Forelimb muscle (tissue), 1 donor: ENCODE measurements at places on chromosomes 4 and X. TPM values are rescaled to one million over a fixed set of nuclear protein-coding genes. Genes with fewer than 3 reads are reported as not detected.

Gene POF1B
- 0.05 TPM for polyA plus RNA-seq

DNA sequence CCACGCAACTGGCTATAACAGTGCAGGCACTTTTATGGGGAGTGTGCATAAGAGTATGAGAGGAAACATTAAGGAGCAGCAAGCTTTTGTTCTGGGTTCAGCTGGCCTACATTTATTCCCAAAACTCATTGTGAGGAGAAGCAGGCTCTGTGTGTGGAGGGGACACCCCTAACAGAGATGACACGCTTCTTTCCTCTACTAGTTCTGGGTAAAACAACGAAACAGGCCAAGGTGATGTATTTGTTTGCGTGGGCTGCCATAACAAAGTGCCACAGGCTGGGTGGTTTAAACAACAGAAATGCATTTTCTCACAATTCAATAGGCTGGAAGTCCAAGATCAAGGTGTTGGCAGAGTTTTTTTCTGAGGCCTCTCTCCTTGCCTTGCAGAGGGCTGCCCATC, 488.6 kb downstream of the MID1IP1 start:
- DNase-seq: no peak

DNA sequence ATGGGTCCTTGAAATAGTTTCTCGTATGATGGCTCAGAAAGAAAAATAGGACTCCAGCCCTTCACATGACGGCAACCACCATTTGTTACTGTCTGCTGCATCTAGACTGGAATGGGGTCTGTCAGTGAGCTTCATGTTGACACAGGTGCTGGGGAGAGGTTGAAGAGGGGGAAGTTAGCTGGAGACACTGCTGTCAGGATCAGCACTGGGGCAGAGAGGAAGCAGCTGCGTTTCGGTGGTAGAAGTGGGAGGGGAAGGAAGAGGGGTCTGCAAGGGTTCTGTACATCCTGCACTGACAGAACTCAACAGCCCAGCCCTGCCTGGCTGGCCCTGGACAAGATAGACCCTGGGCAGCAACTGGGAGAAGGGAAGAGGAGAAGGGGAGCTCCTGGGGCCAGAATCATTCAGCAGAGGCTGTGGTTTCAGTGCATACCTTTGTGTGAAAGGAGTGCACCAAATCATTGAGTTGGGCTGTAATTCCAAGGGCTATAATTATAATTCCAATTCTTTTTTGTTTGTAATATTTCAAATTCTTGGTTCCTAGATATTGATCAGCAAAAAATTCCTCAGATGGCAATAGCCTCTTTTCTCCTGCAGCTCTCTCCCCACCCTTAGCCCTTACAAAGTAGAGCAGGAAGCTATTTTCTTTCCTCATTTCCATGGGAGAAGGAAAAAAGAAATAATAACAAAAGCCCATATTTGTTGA, 119.4 kb upstream of the C1GALT1C1 start:
- DNase-seq: no peak

Gene DOCK11
- polyA plus RNA-seq: 17.4 TPM

Gene MTMR8
- 1.3 TPM for polyA plus RNA-seq

DNA sequence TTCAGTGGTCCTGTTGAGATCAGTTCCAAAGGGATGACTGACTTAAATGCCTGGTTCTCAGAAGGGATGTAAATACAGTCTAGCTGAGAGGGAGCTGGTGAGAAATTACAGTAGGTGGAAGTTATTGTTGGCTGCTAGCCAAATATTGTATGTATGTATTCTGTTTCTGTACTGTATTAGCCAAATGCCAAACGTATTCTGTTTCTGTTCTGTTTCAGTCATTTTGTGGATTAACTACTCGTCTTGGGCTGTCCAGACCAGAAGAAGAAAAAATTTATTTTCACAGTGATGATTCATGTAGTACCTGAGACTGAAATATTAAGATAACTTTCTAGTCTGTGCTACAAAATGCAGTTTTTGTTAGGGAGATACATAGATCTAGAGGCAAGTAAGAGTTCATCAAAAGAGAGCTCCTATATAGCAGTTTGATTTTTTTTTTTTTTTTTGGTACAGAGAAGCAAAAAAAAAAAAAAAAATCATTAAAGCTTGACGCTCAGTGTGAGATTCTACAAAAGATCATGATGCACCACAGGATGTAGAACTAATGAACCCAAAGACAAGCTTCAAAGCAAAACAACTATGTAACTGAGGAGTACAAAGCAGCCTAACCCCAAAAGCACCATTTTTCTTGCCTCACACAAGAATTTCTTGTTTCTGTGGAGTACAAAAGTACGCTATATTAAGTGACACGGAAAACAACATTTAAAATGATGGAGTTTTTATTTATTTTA, 54.8 kb downstream of the CASP6 start:
- DNase-seq: no peak

DNA sequence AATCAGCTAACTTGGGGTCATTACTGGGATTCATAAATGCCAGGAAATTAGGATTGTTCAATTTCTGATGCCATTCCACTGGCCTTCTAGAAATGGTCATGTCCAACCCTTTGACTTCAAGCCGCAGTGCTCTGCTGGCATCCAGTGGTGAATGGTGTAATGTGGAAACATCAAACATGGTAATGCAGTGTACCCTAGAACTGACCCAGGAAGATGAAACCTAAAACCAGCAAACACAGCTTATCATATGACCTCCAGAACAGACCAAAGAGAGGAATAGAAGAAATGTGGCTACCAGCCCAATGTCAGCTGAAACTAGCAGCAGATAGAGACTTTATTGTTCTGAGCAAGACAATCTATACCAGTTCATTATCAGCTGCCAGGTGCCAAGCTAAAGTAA, 13.8 kb downstream of the CXCL13 start:
- DNase-seq: no peak

DNA sequence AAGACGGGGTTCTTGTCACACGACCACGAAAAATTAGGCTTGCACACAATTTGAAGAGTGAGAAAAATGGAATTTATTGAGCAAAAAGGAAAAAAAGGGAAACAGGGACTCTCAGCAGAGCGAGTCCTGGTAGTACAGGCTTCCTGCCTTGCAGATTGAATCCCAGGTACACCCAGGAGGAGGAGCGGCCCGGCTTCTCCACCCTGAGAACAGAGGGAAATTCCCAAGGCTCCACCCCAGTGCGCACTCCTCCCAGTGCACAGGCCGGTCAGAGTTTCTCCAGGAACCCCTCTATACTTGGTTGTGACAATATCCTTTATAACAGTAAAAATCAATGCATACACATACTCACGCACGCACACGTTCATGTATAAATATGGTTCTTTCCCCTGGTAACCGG, 22.0 kb downstream of the SLC4A4 start:
- DNase-seq: no peak

Gene AKAP14
- not detected for polyA plus RNA-seq

Gene PABPC1L2A
- not detected for polyA plus RNA-seq

- no peak for DNase-seq
Observed at GRCh38 chrX:154412468-154412867, 1.1 kb downstream of the TAFAZZIN start.

GRCh38 chr4:89174784-89175183, 63.5 kb downstream of the TIGD2 start:
- DNase-seq: no peak

- DNase-seq: no peak
Observed at GRCh38 chr4:159009521-159009920, 93.4 kb upstream of the RAPGEF2 start.

- peak; percentile 43 for DNase-seq
Observed at GRCh38 chr4:40525752-40526598, 103.7 kb downstream of the RBM47 start.

Gene JCHAIN
- 1.5 TPM for polyA plus RNA-seq

- no peak for DNase-seq
Observed at GRCh38 chrX:47632666-47633065, 2.9 kb upstream of the CFP start.

DNA sequence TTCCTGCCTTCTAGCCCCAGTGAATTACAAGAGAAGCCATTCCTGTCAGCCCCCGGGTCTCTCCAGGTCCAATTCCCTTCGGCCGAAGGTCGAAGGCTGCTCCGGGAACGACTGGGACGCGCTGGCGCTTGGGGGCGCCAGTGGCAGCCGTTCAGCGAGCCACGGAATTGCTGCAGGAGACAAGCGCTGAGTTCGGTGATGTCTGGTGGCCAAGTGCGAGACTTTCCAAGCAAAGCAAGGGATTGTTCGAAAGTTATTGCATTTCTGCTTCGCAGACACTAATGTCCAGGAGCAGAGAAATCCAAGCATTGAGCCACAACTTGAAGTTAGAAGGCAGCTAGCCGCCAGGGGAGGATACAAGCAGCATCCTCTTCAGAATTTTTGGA, 1.1 kb upstream of the DKK2 start:
- no peak for DNase-seq

DNA sequence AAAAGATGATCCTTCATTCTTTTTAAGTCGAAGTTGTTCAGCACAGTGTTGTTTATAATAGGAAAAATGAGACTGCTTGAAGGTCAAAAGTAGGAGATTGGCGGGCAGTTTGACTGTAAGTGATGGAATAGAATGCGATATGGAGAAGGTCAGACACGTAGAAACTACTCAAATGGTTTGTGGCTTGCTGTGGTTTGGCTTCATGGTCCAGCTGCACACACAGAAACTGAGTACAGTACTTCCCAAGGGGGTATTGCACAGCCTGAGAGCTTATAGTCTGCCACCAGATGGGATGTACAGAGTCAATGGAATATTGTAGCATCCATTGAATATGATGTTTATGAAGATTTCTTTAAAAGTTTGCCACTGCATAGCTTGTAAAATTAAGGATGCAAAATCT, 41.1 kb upstream of the DKK2 start:
- no peak for DNase-seq

- no peak for DNase-seq
Observed at GRCh38 chr4:57065730-57066482, 44.3 kb downstream of the IGFBP7 start.

Gene TMSB15B
- 8.9 TPM for polyA plus RNA-seq

GRCh38 chr4:17584521-17585213, 7.7 kb downstream of the LAP3 start:
- DNase-seq: no peak

DNA sequence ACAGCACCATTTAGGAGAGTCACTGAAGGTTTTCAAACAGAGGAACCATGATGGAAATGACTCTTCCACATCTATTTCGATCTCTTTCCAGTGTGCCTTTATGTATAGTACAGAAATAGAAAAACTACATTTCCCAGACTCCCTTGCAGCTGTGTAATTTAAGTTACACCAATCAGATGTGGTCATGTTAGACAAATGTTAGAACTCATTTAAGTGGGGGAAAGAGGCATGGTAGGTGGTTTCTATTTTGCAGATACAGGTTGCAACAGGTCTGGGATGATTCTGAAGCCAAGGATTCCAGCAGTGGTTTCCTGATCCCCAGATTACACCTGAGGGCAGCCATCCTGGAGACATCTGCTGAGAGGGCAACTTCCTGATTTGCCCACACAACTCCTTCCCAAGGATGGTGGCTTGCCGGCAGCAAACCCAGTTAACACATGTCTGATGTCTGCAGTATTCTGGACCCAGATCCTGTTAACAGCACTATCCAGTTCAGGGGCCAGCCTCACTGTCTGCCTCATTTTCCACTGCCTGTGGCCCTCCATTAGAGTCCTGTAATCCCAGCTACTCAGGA, 38.7 kb upstream of the PDK3 start:
- no peak for DNase-seq

GRCh38 chrX:25807022-25807421, 331.1 kb upstream of the MAGEB18 start:
- DNase-seq: no peak

GRCh38 chr4:47669946-47670345, 167.9 kb downstream of the CORIN start:
- DNase-seq: no peak

Gene CHST7
- 4.0 TPM for polyA plus RNA-seq

GRCh38 chrX:103741879-103742278, 31.2 kb downstream of the TMEM31 start:
- no peak for DNase-seq

Gene RRH
- polyA plus RNA-seq: 0.28 TPM

Gene MCF2
- 0.18 TPM for polyA plus RNA-seq

Gene TRPC5OS
- polyA plus RNA-seq: 0.29 TPM

- DNase-seq: no peak
Observed at GRCh38 chr4:17941731-17942130, 79.8 kb downstream of the LCORL start.

DNA sequence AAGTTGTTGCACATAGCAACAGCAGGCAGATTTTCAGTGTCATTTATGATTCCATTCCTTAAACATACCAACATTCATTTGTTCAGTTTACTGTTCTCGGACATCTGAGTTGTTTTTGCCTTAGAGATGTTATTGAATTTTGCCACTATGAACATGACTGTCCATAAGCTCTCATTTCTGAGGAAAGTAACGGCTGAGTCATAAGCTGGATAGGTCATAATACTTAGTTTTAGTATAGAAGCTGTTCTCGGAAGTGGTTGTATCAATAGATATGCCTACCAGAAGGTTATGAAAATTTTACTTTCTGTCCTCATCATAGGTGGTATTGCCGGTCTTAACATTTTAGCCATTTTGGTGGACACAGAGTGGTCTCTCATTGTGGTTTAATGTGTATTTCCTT, 157.1 kb upstream of the CLNK start:
- no peak for DNase-seq

GRCh38 chr4:16294455-16294854, 68.2 kb upstream of the TAPT1 start:
- no peak for DNase-seq

DNA sequence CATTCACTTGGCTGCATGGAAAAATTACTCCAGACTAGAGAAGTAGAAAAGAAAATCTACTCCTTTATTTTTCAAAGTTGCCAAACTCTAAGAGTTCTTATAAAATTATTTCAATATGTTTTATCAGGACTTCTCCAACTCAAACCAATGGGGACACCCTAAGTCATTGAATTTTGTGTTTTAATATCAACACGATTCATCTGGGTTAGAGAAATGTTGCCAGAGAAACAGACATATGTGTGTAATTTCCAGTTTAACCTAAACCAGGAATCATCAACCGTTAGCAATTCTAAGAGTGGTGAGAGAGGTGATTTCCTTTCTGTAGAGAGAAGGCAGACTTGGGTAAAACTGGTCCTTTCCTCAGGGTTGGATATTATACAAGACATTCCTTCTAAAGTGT, 291.8 kb downstream of the LDB2 start:
- DNase-seq: peak; percentile 75
